ENCODE measurements at places on chromosomes 7 and 10.

- DNase-seq, result no peak
Measured at GRCh38 chr7:85078181-85078580, 108.7 kb downstream of the SEMA3D start.

- no peak for DNase-seq
Measured at GRCh38 chr7:95723583-95724180, 48.7 kb upstream of the DYNC1I1 start.

DNA sequence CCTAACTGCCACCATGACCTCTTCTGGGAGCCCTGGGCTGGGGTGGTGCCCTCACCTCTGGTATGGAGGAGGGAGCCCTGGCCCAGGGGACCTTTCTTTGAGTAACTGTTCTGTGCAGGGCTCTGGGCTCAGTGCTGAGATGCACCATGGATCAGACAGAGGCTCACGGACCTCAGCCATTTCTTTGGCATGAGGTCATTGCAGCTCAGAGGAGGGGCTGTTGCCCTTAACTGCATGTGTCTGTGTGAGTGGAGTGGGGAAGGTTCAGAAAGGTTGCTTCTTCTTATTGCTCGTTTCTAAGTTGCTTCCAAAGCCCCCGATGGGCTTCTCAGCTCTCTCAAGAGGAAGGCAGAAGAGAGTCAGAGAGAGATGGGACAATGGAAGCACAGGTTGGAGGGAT, 233.9 kb downstream of the RPS24 start:
- no peak for DNase-seq

- peak; percentile 5 for DNase-seq
Measured at GRCh38 chr7:95246831-95247370, 77.4 kb downstream of the PON1 start.

DNA sequence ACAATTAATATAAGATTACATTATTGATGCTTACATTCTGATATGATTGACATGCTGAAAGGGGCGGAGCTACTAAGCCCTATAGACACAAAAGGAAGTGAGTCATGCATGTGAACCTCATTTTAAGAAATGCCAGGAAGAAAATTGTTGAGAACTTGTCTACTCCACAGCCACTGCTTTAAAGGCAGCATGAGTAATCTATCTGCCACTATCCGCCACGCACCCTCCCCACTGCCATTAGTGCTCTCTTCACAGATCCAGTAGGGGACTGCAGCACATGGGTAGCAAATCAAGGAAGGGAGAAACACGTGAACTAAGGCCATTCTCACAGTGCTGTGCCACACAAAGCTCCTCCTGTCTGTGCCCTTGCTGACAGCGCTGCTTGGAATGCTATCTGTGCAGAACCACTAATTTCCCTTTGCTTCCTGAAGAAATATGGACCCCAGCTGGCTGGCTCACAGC, 524.8 kb downstream of the GRM8 start:
- peak; percentile 6 for DNase-seq

GRCh38 chr10:29600821-29601220, 34.0 kb downstream of the SVIL start:
- DNase-seq, result no peak

- no peak for DNase-seq
Measured at GRCh38 chr10:44284198-44285084, 100.5 kb downstream of the CXCL12 start.

DNA sequence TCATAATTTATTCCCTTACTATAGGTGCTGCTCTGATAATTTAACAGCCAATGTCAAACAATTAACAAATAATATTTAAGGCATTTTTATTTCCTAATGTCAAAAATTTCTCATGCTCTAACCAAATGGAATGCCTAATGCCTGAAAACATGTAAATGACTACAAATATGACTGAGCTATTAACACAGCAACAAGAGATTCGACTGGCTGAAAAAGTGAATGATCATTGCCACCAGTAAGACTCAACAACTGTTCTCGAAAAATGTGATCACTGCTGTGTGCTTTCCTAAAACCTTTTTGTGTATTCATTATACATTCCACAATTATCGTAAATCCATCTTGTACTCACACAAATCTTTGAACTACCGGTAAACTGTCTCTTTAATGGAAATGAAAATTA, 118.7 kb downstream of the NPY start:
- DNase-seq, result no peak

DNA sequence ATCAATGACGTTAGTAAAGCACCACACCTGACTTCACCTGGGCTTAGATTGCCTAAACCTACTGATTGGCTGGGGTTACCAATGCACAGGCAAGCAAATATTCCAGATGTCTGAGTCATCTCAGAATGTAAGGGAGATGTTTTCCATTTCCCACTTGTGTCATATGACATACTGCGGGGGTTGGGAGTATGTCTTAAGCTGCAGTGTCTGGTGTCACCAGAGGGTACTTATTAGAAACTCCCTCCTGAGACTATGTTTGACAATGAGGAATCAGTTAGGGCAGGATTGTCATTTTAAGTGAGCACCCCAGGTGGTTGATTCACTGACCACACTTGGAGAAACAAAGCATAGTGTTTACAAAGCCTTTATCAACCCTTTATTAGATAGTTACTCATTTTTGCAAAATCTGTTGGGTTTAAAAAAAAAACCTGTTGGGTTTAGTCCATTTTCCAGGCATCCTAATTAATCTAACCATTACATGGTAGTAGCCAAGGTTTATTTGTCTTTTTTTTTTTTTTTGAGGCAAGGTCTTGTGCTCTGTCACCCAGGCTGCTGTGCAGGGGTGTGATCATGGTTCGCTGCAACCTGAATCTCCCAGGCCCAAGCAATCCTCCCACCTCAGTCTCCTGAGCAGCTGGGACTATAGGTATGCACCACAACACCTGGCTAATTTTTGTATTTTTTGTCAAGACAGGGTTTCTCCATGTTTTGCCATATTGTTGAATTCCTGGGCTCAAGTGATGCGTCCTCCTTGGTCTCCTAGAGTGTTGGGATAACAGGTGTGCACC, 72.5 kb downstream of the CDK6 start:
- no peak for DNase-seq

GRCh38 chr7:67723591-67723990, 727.0 kb downstream of the TYW1 start:
- no peak for DNase-seq

DNA sequence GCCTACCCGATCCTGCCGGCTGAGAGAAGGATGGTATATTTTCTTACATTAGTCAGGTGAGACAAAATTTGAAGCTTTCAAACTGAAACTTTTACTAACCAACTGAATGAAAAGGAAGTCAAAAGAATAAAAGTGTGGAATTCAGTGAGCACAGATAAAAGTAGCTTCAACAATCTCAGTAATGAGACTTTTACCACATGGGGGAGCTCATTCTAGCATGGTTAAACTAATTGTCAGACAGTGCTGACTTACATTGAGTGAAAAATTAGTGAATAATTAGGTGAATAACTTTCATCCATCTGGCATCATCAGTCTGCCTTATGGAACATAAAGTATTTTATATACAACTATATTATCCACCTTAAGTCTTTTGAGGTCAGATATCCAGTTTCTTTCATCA, 8.4 kb downstream of the FAM237B start:
- no peak for DNase-seq

DNA sequence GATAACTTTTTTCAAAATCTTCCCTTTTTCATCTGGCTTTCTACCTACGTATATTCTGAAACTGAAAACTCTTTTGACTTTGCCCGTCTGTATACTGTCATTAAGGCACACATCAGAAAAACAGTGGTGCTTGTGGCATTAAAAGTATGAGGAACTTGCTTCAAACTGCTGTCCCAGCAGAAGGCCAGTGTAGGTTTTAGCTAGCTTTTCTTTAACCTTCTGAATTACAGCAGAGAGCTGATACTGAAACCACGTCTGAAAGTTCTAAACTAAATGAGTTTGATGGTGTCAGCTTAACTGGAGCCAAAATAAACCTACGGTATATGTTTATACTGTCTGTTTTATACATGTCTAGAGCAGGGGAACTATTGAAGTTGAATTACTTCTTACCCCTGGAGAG, 283.4 kb downstream of the TFEC start:
- DNase-seq, result no peak

GRCh38 chr7:38222481-38223096, 44.5 kb downstream of the STARD3NL start:
- DNase-seq, result peak; percentile 83

- no peak for DNase-seq
Measured at GRCh38 chr10:31018962-31019361, 12.7 kb downstream of the ZNF438 start.

DNA sequence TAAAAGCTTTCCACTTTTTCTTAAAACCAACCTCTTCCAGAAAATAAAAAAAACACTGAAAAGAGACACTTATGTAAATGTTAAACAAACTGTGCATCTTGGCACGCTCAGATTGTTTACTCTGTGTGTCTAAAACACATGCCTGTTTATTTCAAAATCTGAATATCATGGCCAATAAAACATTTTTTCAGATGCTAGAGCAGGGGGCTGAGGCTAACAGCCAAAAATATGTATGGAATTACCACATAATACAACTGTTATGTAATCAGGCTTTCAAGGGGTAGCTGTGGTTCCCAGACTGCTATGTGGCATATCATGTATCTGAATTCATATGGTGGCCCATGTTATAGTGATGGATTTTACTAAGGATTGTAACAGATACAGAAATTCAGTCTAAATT, 130.4 kb downstream of the HIBADH start:
- DNase-seq, result no peak

- DNase-seq, result no peak
Measured at GRCh38 chr7:132551439-132551838, 24.8 kb downstream of the PLXNA4 start.
